CD8-positive, alpha-beta memory T cell (primary cell): ENCODE measurements at places on chromosomes 5 and 9.

DNA sequence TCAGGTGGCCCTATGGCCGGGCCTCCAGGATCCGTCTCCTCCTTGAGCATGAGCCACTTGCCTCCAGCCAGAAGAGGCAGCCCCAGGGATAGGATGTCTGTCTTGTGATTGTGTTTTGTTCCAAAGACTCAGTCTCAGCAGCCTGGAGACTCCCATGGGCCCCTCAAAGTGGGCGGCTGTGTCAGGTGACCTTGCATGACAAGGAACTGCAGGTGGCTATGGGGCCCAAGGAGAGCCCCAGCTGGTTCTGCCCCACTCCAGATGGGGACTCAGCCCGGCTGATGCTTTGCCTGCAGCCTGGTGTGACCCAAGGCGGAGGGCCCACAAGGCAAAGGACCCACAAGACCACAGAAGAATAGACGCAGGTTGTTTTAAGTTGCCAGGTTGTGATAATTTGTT, 284.3 kb upstream of the IRX4 start:
- no peak for DNase-seq
- no peaks in the 10 kb centered on the region for H3K4me1 ChIP-seq
- no peaks in the 10 kb centered on the region for H3K27me3 ChIP-seq
- no peaks in the 10 kb centered on the region for H3K36me3 ChIP-seq
- no peak overlapping the region for H3K27ac ChIP-seq

GRCh38 chr5:22644859-22645258, 208.3 kb downstream of the CDH12 start:
- no peaks in the 10 kb centered on the region for H3K4me1 ChIP-seq
- no peak overlapping the region for H3K4me3 ChIP-seq
- no peaks in the 10 kb centered on the region for H3K36me3 ChIP-seq
- no peak overlapping the region for H3K27ac ChIP-seq
- DNase-seq, result no peak

DNA sequence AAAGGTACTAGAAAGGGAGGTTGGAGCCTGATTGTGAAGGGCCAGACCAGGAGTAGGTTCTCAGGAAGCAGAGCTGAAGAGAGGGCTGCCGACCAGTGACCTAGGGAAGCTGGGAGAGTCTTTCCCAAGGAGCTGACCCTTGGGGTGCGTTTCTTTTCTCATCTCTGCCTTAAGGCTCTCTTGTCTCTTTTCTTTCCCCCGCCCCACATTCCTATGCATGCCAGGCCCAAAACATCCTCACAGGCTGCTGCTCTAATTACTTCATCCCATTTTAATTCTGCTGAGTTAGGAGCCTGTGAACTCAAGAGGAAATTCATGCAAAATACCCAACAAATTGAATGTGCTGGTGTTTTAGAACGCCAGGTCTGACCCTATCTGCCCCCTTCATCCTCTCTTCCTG, 46.9 kb upstream of the HSPA9 start:
- H3K4me3 ChIP-seq, result no peak overlapping the region
- H3K36me3 ChIP-seq, result no peaks in the 10 kb centered on the region
- H3K4me1 ChIP-seq, result no peaks in the 10 kb centered on the region
- H3K27me3 ChIP-seq, result peaks cover 3% of the 10 kb centered on the region
- no peak overlapping the region for H3K27ac ChIP-seq

GRCh38 chr9:7368410-7369292, 430.9 kb downstream of the DMAC1 start:
- H3K27me3 ChIP-seq, result no peaks in the 10 kb centered on the region
- no peak for DNase-seq
- H3K4me3 ChIP-seq, result no peak overlapping the region

DNA sequence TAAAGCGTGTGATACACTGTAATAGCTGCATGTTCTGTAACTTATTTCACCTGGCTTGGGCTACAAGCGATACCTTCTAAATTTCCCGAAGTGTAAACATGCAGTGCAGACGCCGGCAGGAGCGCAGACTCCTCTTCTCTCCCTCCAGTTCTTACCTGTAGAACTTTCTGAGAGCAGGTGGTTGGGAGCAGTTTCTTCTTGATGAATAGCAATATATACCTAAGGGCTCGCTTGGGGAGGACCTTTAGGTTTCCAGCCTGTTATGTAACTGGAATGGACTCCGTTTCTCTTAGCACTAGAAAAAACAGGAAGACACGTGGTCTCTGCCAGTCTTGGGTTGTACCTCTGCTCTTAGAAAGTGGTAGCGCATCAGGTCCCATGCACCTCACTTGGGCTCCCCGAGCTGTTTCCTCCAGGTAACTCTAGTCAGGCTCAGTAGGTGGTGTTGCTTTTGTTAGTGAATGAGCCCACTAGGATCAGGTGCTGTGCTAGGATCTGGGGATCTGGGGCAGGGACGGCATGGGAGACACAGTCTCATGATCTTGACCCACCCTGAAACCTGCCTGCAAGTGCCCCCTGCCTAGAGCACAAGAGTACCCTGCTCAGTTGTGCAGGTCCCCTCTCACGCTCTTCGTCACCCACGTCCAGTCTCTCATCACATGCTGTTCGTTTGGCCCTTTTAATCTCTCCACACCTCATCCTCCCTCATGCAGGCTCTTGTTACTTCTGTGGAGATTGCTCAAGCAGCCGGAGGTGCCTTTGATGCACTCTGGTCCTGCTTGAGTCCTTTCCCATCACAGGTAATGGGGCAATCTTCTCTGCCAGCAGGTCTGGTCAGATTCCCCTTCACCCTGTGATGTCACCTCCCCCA, 2.8 kb downstream of the TENT4A start:
- H3K4me1 ChIP-seq, result peaks cover 57% of the 10 kb centered on the region
- peak overlapping the region; percentile 5 for H3K27ac ChIP-seq
- H3K36me3 ChIP-seq, result no peaks in the 10 kb centered on the region
- no peaks in the 10 kb centered on the region for H3K27me3 ChIP-seq
- H3K4me3 ChIP-seq, result peak overlapping the region; percentile 62
- DNase-seq, result no peak

DNA sequence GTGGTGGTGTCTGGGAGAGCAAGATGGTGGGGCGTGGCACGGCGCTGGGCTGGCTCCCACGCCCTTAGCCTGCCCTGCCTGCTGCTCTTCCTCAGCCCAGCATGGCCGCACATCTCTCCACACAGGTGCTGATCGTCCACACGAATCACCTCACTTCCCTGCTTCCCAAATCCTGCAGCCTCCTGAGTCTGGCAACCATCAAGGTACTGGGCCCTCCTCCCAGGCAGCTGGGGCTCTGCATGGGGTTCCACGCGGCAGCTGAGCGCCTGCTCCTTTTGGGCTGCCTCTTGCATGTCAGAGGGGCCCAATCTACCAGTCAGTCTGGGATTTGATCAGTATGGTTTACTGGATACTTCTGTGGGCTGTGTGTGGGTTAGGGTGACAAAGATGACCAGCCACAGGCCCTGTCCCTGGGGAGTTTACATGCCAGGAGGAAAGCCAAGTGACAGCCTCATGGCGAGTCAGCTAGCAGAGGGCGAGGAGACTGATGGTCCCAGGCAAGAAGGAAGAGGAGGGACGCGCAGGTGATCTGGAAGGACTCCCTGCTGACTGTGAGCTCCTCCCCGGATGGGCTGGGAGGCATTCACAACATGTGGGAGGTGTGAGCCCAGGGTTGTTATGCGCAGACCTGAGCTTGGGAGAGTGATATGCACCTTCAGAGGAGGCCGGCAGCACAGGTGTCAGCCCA, 6.0 kb downstream of the LRSAM1 start:
- no peak overlapping the region for H3K27ac ChIP-seq
- H3K27me3 ChIP-seq, result no peaks in the 10 kb centered on the region
- no peak overlapping the region for H3K4me3 ChIP-seq
- H3K36me3 ChIP-seq, result peaks cover 12% of the 10 kb centered on the region

DNA sequence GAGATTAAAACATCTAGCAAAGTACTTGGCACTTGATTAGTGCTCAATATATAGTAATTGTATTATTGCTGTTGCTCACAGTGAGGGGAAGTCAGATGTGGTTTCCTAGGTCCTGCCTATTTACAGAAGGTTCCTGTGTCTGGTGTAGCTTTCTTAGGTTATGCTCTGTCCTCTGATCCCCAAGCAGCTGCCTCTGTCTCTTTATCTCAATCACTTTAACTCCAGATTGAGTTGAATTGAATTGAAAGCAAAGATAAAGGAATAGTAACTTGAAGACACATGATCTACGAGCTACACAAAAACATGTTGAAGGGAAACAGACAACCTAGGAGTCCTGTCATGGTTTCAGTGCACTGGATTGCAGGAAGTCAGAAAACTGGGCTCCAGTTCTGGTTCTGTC, 113.9 kb upstream of the ADAMTSL1 start:
- no peak overlapping the region for H3K4me3 ChIP-seq
- DNase-seq, result no peak
- no peaks in the 10 kb centered on the region for H3K4me1 ChIP-seq
- no peak overlapping the region for H3K27ac ChIP-seq
- H3K36me3 ChIP-seq, result no peaks in the 10 kb centered on the region
- H3K27me3 ChIP-seq, result no peaks in the 10 kb centered on the region

DNA sequence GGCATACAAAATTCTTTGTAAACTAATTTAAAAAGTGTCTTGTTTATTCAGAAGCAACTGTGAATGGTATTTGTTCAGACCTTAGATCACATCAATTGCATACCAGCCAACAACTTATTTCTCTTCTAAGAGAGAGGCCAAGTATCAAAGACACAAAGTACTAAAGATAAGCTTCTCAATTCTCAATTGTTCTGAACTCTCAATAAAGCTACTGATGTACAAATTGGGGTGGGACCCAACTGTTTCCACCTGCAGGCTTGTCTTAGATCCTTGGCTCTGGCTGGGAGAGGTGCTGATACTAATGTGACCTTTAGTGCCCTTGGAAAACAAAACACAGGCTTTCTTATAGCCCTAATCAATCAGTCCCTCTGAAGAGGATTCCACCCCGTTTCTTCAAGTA, 22.1 kb downstream of the XRCC4 start:
- no peaks in the 10 kb centered on the region for H3K36me3 ChIP-seq
- DNase-seq, result no peak
- H3K4me1 ChIP-seq, result no peaks in the 10 kb centered on the region
- no peak overlapping the region for H3K4me3 ChIP-seq
- no peaks in the 10 kb centered on the region for H3K27me3 ChIP-seq

DNA sequence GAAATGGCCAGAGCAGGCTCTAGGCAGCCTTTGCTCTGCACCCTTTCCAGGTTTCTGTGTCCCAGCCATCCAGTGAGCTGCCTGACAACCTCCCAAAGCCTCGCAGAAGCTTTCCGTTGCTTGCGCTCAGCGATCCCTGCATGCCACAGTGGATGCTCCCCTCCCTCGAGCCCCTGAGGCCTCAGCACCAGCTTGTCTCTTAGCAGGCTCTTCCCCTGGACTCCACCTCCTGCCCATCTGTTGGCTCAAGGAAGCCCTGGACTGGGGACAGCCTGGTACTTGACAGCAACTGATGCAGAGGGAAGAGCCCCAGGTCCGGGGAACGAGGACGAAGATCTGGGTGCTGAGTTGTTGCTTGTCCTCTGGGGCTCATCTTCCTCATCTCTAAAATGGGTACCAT, 23.2 kb downstream of the TSPAN17 start:
- H3K4me3 ChIP-seq, result no peak overlapping the region
- DNase-seq, result no peak
- peaks cover 3% of the 10 kb centered on the region for H3K27me3 ChIP-seq
- H3K4me1 ChIP-seq, result no peaks in the 10 kb centered on the region
- H3K27ac ChIP-seq, result no peak overlapping the region

GRCh38 chr5:37640088-37640487, 199.8 kb downstream of the GDNF start:
- H3K27ac ChIP-seq, result no peak overlapping the region
- DNase-seq, result no peak
- H3K4me1 ChIP-seq, result no peaks in the 10 kb centered on the region

- H3K36me3 ChIP-seq, result no peaks in the 10 kb centered on the region
- no peak for DNase-seq
- no peak overlapping the region for H3K27ac ChIP-seq
- no peaks in the 10 kb centered on the region for H3K4me1 ChIP-seq
- no peaks in the 10 kb centered on the region for H3K27me3 ChIP-seq
Measured at GRCh38 chr5:20514145-20514544, 526.1 kb upstream of the CDH18 start.

GRCh38 chr5:124825250-124825982, 79.0 kb upstream of the ZNF608 start:
- H3K27me3 ChIP-seq, result no peaks in the 10 kb centered on the region
- no peak for DNase-seq
- no peak overlapping the region for H3K27ac ChIP-seq
- no peak overlapping the region for H3K4me3 ChIP-seq

- no peaks in the 10 kb centered on the region for H3K36me3 ChIP-seq
- no peak for DNase-seq
- H3K27me3 ChIP-seq, result no peaks in the 10 kb centered on the region
- no peak overlapping the region for H3K4me3 ChIP-seq
Measured at GRCh38 chr9:35311891-35312639, 150.3 kb downstream of the UNC13B start.

DNA sequence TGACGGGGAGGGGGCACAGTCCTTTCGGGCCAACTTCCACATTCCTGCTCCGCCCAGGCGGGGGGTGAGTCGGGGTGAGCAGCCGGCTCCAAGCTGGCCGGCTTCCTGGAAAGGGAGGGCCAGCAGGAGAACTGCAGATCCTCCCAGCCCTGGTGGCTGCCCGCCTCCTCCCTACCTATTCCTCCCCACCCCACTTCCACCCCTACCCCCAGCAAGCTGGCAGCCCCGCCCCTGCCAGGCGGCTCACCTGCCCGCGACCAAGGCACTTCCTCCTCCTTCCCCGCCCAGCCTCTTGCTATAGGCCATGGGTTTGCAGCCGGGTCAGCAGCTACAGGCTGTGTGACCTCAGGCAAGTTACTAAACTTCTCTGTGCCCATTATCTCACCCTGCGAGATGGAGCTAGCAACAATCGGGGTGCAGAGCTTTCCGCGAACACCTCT, 5.6 kb upstream of the IRF1 start:
- no peaks in the 10 kb centered on the region for H3K27me3 ChIP-seq
- peak overlapping the region; percentile 79 for H3K4me3 ChIP-seq
- peaks cover 75% of the 10 kb centered on the region for H3K4me1 ChIP-seq
- H3K27ac ChIP-seq, result peak overlapping the region; percentile 82
- H3K36me3 ChIP-seq, result no peaks in the 10 kb centered on the region
